ENCODE measurements at places on chromosomes 5 and 9.

GRCh38 chr9:20043461-20043860 lies 254.6 kb upstream of the SLC24A2 start:
- no peak for DNase-seq

DNA sequence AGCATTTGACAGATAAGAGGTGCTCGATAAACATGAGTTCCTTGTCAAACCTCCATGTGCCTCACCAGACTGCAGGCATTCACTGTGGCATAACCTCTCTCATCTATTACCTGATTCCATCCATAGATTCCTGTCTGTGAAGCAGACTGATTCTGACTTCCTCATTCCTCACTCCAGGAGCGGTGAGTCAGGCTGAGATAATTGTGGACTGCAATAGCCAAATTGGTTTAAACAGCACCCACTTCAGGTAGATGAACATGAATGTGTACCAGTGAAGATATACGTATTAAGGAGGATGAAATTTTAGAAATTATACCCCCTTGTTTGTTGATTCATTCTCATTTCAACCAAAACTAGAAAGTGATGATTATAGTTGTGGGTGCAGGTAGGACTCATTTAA lies 391.2 kb downstream of the HINT1 start:
- DNase-seq = no peak

DNA sequence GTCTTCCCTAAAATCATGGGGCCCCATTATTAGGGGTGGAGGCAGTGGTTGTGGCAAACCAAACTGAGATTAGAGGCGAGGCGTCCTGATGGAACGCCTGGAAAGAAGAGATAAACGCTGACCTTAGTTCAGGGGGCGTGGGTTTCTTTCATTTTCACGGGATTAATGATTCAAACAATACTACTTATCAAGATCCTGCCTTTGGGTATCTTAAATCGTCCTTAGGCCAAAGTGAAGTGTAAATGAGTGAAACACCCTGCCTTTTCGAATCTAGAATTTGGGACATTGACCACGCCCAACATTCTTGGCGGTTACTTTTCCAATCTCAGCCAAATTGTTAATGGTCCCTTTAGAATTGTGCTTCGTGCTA lies 1.0 kb upstream of the UBTD2 start:
- no peak for DNase-seq

- no peak for DNase-seq
Measured at GRCh38 chr5:139733698-139734538, 61.7 kb upstream of the PSD2 start.

- no peak for DNase-seq
Measured at GRCh38 chr9:12819436-12820185, 44.8 kb downstream of the LURAP1L start.

DNA sequence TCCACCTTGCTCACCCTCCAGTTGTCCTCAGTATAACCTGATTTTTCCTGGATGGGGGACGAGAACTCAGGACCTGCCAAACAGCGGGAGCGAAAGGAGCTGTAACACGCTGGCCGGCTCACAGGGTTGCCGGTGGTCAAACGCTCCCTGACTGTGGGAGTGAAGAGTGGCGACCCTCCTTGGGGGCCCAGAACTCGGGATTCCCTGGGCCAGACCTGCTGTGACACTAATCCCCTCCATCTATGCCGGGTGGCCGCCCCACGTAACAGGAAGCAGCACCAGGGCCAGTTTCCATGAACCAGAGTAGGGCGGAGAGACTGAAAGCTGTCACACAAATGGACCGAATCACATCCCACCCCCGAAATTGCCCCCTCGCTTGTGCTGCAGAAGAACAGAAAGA lies 1809.2 kb upstream of the ACO1 start:
- DNase-seq = no peak

DNA sequence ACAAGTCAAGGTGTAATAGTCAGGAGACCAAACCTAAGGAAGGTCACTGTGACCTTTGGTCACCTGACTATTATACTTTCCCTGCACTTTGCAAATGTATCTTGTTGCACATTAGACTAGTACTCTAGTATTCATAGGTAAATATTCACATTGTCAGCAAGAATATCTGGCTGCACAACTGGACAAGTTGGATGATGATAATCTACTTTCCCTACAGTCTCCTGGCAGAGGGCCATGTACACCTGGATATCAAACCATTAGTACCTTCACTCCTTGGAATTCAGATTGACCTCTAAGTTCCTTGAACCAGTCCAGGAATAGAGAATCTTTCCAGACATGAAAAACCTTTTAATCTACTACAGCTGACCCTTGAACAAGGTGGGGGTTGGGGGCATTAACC lies 344.8 kb downstream of the DEPDC1B start:
- DNase-seq = no peak

DNA sequence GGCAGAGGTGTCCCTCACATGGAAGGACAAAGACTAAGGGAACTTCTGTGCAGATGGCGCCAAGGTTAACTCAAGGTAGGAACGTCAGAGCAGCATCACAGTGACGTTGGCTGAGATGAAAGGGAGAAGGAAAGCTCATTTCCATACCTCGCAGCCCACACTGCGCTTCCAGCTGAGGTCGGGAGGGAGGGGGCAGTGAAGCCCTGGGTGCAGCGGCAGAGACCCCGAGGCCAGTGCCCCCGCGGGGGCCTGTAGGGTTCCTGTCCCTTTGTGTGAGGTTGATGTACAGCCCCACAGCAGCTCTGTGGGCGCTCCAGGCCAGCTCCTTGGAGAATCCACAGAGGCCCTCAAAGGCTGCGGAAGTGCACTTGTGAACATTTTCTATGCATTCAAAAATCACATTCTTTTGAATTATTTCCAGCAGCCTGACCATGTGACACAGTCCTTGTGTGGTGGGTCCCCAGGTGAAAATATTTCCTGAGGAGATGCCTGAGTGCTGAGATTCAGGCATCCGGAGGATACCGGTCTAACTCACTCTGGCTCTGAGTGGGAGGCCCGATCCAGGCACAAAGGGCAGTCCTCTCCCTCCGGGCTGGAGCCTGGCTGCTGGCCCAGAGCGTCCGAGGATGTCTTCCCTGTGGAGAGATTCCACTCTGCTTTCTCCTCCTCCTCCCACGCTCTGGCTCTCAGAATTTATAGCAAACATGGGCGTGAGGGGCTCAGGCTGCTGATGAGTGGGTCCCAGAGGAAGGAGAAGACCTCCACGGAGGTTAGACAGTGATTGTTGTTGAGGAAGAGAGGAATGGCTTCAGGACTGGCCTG lies 150.7 kb downstream of the ICE1 start:
- DNase-seq = no peak

All from activated naive CD4-positive, alpha-beta T cell (primary cell).